ENCODE measurements at places on chromosomes 11 and 22.

DNA sequence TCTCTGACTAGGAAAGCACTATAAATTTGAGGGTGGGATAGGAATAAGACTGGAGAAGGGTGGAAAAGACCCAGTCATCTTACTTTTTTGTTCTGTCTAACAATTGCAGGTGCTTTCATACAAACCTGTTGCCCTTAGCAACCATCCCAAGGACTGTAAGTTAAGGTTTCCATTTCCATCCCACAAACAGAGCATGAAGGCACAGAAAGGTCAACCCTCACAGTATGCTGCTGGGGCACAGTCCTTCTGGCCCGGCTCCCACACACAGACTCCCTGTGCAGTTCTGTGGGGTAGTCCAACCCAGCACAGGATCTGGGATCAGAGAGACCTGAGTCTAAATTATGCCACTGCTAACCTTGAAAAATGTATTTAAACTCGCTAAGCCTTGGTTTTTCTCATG is 38.4 kb upstream of the ETS1 start:
- DNase-seq = no peak

DNA sequence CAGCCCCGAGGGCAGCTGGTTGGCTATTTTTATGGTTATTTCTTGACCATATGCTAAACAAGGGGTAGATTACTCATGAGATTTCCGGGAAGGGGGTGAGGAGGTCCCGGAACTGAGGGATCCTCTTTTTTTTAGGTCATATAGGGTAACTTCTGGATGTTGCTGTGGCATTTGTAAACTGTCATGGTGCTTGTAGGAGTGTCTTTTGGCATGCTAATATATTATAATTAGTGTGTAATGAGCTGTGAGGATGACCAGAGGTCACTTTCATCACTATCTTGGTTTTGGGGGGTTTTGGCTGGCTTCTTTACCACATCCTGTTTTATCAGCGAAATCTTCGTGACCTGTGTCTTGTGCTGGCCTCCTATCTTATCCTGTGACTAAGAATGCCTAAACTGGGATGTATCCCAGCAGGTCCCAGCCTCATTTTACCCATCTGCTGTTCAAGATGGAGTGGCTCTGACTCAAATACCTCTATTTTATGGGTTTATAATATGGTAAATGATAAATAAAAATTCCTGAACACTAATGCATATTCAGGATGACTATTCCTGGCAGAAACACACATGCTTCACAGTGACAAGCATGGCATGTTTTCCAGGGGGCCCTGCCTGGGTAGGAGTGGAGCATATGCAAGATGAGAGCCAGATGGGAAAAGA is 11.2 kb downstream of the KREMEN1 start:
- no peak for DNase-seq

DNA sequence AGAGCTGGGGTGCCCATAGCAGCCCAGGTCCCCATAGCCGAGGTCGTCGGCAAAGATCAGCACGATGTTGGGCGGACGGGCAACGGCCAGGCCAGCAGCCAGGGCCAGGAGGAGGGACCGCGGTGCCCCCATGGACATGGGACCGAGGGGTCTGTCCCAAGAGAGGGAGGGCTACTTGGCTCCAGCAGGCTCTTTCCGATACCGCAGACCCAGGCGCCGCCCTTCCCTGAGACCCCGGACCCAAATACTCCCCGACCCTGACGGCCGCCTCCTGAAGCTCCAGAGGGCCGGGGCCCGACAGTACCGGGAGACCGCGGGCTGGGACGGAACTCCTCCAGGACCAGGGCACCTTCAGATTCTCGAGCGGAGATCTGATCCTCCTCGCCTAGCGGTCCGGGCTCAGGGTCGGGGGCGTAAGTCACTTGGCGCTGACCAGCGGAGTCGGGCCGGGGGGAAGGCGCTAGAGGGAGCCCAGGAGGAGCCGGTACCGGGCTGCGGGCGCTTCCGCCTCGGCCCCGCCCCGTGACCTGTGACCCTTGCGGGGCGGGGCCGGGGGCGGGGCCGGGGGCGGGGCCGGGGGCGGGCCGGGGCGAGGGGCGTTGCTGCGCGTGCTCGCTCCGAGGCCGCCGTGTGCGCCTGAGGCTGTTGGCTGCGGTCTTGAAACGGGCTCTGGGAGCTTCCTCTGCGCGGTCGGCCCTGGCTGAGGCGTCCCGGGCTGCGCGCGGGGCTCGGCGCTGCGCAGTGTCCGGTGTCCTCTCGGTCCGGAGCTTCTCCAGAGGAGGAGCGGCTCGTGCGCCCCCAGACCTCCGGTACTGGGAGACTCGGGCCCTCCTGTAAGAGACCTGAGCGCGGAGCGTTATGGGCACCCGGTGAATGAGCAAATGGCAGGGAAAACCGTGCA is at the start of gene ARSA:
ARSA (minus strand) TSS at position 511 of the 901 bp plus-strand sequence; CDS start at position 138, 373 bp downstream.
- no peak for DNase-seq

GRCh38 chr11:11467312-11467711 is 114.3 kb upstream of the CSNK2A3 start:
- no peak for DNase-seq

GRCh38 chr11:14308114-14308896 is 50.7 kb downstream of the RRAS2 start:
- DNase-seq = no peak

DNA sequence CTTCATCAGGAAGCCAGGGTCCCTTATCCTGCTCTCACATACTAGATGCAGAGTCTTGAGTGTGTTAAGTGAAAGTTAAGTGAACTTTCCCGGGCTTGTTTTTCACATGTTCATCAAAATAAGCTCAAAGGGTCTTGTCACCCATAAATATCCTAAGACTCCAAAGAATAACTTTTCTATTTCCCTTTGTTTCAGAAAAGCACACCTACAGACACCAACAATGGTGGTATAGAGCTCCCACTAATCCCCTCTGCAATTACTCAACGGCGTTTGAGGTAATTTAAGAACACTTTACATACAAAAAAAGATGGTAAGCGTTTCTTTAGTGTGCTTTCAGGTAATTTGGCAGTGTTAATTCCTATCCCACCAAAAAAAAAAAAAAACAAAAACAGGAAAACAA is 2.5 kb downstream of the PRR14L start:
- no peak for DNase-seq

DNA sequence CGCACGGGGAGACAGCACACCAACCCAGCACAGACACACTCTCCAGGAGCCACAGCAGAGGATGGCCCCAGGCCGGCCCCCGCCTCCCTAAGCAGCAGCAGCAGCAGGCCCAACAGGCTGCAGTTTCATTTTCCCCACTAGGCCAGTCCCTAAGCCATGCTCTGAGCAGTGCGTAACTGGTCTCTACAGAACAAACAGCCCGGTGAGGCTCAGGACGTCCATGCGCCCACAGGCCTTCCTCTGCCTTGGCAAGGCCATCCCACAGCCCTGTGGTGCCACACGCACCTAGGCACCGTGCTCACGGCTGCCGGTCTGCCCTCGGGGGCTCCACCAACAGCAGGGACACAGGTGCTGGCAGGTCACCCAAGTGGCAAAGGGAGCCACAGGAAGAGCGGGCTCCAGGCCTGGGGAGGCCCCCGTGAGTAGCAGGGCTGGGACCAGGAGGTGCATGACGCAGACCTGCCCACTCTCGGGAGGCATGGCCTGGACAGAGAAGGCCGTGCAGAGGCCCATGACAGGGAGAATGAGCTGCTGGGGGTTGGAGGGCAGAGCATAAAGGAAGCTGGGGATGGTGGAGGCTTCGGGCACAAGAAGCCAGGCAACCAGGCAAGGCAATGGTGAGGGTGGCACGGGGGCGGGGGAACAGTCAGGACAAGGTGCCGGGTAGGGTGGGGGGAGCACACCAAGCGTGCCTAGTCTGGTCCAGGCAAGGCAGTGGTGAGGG is 1.4 kb upstream of the MOB2 start:
- no peak for DNase-seq

DNA sequence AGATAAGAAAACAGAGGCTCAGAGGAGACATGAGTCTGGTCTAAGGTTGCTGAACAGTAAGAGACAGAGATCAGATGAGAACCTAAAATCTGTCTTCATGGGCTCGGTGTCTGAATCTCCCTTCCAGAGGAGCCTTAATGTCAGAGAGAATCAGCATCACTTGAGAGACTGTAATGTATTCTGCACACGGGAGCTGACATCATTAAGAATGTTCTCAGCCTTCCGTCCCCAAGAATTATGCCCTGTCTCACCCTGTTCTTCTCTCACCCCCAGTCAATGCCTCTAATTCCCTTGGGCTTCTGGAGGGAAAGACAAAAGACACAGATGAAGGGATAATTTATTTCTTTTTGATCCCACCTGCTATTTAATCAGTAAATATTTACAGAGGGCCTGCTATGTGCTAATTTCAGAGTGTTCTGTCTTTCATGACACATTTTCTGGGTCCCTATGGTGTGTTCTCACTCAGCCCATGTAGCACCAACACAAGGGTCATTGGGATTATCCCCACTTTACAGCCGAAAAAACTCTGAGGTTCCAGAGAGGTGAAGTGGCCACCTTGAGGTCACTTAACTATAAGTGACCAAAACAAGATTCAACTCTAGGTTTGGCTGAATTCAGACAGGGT is 61.8 kb downstream of the CD82 start:
- DNase-seq = no peak

DNA sequence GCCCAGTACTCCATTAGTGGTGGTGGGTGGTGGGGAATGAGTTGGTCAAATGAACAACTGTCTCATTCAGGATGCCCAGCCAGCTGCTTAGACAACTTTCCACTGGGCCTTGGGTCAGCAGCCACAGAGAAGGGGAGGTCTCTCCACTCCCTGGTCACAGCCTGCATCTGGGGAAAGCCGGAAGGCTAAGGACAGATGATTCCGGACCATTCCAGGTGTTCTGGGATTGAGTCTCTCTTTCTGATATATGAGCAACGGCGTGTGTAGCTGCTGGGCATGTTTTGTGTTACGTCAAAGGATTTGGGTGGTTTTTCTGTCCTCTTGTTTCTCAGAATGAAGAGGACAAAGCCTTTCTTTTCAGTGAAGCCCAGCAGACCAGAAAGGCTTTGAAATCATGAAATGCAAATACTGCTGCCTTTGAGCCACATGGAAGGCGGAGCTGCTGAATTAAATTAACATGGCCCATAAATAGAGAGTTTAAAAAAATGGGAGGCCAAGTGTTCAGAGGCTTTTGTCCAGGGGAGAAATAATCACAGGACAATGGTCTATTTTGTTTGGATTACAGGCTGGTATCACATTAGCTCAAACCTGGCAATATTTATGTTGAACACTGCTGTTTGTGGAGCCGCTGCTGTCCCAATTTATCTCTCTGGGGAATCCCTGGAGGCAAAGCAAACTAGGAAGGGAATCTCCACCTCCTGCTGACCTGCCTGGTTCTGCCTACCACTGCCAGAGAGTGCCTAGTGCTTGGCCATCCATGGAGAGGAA is 234.4 kb upstream of the E2F8 start:
- no peak for DNase-seq

- DNase-seq = no peak
Observed at GRCh38 chr11:2752923-2753322, 53.1 kb upstream of the KCNQ1OT1 start.

DNA sequence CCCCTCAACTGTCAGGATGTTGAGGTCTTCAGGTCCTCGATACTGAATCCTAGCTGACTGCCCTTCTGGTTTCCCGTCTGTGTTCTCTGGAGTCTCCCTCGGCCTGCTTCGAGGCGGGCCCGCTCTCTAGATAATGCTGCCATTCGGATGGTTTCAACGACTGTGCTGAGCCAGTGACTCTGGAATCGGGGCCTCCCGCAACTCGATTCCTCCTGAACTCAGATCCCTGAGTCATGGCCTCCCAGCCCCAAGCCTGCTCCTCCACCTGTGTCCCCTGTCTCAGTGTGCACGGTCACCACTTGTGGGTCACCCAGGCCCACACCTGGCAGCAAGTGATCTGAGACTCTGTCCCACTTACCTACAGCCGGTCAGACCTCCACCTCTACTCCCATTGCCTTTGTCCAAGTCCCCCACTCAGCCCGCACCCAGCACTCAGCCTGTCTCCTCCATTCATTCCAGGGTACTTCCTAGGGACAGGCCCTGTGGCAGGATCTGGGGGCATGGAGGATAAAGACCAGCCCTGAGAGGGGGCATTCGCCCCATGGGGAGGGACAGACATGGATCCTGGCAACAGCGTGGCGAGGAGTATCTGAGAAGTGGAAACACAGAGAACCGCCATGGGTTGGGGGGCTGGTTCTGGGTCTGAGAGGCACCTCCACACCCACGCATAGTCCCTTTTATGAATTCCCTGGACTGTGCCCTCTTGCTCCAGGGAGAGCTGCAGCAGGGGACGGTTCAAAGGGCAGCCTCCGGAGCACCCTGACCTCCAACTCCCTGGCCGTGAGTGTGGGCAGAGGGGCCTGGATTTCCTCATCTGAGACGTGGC is 14.3 kb downstream of the MPST start:
- DNase-seq = no peak

DNA sequence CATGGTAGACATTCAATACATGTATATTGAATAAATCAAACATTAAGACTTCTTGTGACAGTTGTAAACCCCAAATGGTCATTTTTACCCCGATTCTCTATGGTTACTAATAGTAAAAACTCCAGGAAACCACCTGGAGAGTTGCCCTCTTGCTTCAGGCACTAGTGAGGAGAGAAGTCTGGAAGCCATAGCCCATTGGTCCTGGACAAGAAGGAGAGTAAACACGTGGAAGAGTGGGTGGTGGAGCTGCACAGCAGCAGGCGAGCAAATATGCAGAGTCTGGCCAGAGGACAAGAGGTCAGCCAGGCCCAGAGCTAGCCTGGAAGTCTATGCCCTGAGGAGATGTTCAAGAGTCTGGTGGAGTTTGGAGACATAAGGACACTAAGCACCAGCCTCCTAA is 17.7 kb downstream of the DCHS1 start:
- DNase-seq = no peak

GRCh38 chr11:117633976-117634755 is 162.8 kb downstream of the DSCAML1 start:
- no peak for DNase-seq

- DNase-seq = no peak
Observed at GRCh38 chr11:25928076-25928475, 403.9 kb upstream of the ANO3 start.

DNA sequence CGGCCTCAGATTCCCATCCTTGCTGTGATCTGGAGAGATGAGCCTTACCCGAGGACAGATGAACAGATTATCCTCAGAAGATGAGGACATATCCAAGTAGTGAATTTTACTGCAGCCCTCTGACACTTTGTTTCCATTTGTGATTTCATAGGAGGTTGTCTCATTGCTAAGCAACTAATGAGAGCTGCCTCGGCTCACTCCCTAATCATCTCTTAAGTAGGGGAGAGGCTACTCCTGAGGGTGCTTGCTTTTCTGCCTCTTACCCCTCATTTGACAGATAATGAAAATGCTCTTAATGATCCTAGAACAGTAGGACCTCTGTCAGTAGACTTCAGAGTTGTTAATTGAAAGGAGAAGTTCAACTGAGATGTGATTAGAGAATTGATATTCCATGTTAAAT is 150.9 kb downstream of the TBC1D22A start:
- no peak for DNase-seq

- no peak for DNase-seq
Observed at GRCh38 chr11:111006227-111006626, 239.3 kb upstream of the POU2AF2 start.

Measured in activated naive CD8-positive, alpha-beta T cell treated with anti-CD3 and anti-CD28 coated beads, Interleukin-2, amount 50 U/mL, for 16 hours (primary cell).